ENCODE measurements at places on chromosomes 2 and 18.

GRCh38 chr2:73359915-73360697, 25.5 kb upstream of the ALMS1 start:
- DNase-seq, result no peak

- no peak for DNase-seq
These were observed 36.8 kb downstream of the ARMC9 start for GRCh38 chr2:231235217-231235616.

GRCh38 chr2:70939839-70940580, 4.3 kb downstream of the ATP6V1B1 start:
- no peak for DNase-seq

- no peak for DNase-seq
These were observed 113.8 kb downstream of the SH3RF3 start for GRCh38 chr2:109242654-109243331.

GRCh38 chr2:20596193-20596972, 54.5 kb downstream of the HS1BP3 start:
- no peak for DNase-seq

DNA sequence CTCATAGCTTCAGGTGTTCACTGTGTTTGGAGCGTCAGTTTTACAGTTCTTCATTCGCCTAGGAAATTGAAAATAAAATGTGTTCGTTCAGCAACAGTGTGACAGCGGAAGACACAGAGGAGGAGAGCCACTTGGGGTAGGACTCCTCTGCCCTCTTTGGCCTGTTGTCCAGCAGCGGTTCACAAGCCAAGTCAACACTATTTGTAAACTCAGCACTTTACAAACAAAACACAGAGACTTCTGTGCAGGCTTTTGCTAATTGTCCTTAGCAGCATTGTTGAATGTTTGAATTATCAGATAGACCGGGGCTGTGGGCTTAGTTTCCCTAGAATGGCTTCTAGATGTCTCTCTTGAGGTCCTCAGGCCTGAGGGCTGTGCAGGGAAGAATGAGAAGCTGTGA, 73.2 kb downstream of the TNFRSF11A start:
- DNase-seq, result no peak

- no peak for DNase-seq
These were observed 185.3 kb downstream of the PARD3B start for GRCh38 chr2:204730603-204731002.

- DNase-seq, result no peak
These were observed 87.4 kb downstream of the RNF144A start for GRCh38 chr2:7004636-7005035.

All from effector memory CD8-positive, alpha-beta T cell (primary cell).